ENCODE measurements at places on chromosomes 16 and 17.
A peak's percentile ranks its signal among the peaks of the same experiment; 100 is the strongest.

DNA sequence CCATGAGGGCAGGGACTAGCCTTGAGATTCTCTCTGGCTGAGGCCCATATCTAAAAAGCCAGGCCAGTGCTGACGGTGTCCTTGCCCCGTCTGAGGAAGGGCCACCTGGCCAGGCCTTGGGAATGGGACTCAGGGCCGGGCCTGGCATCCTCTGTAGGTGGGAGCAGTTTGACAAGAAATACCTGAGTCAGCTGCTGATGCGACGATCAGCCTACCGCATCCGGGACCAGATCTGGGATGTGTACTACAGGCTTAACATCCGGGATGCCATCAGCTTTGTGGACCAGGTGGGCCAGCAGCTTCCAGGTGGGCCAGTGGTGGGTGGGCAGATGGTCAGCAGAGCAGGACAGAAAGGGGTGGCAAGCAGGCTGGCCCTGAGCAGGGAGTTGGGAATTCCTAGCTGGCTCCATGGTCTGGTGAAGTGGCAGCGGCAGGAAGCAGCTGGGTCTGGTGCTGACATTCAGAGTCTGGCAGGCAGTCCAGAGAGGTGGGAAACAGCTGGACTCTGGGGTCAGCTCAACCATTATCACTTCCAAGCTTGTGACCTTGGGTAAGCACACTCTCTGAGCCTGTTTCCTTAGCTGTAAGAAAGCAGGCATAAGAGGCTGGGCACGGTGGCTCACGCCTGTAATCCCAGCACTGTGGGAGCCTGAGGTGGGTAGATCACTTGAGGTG is 9.5 kb downstream of the SLC9A5 start:
- no peak for DNase-seq

GRCh38 chr16:49910541-49911071 is 54.7 kb upstream of the ZNF423 start:
- no peak for DNase-seq

DNA sequence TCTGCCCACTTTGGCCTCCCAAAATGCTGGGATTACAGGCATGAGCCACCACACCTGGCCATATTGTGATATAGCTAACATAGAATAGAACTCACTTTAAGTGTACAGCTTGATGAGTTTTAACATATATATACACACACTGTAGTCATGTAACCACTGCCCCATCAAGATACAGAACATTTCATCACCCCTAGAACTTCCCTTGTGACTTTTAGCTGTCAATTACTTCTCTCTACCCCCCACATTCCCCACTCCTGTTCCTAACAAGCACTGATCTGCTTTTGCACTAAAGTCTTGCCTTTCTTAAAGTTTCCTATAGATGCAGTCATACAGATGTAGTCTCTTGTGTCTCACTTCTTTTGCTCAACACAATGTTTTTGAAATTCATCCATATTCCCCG is 93.1 kb downstream of the PITPNC1 start:
- no peak for DNase-seq

DNA sequence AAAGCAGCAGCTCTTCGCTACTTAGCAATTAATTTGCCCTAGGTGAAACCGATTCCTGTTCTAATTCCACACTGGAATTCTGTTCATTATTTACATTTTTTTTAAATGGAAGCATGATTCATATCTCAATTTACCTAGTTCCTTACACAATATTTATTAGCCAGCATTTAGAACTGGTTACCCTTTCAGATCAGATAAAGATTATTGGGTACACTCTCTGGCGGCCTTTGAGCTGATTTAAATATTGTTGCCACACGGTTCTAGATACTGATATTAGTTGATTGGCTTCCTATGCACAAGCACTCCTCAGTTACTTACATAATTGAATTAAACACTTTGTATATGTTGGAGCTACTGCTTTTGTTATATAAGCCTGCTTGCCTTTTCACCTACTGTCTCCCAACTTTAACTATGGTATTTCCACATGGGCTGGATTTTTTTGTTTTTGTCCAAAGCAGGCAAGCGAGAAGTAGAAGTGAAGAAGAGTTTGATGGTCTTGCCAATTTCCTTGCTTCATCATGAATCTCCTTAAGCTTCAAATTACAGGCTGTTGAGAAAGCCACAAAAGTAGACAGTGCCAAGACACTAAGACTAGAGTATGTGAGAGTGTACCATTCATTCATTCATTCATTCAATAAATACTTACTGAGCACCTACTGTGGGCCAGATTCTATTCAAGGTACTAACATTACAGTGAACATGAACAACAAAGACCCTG is 3.9 kb upstream of the ALDH3A2 start:
- no peak for DNase-seq

DNA sequence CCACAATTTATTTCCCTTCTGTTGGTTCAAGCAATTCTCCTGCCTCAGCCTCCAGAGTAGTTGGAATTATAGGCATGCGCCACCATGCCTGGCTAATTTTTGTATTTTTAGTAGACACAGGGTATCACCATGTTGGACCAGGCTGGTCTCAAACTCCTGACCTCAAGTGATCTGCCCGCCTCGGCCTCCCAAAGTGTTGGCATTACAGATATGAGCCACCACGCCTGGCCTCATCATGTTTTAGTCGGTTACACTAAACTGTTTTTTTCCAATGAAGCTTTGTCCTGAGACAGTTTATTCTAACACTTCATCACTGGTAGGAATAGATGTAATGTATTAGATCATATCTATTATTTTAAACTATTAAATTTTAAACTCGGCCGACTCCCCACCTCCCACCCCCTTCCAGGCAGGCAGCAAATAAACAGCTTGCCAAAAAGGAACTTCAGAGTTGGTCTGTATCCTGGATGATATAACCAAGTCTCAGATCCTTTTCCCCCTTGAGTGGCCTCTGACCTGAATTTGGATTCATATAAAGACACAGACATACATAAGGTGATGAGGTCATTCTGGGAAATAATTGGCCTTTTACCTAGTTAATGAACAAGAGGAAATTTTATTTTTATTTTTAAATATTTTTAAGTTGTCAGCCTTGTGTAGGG is 18.4 kb upstream of the CORO6 start:
- no peak for DNase-seq

DNA sequence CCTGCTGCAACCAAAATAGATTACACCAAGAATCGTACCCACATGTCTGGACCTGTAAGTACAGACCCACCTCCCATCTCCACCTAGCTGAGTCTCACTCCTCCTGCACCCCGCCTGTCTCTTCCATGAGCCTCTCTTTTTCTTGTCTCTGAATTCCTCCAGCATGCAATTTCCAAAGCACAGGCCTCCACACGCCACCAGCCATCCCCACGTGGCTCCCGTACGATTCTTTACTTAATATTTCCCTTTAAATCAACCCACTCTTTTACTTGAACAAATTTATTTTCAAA is 1.2 kb downstream of the RPH3AL start:
- no peak for DNase-seq

GRCh38 chr16:24652803-24653202 is 76.6 kb upstream of the TNRC6A start:
- DNase-seq = peak; percentile 31

DNA sequence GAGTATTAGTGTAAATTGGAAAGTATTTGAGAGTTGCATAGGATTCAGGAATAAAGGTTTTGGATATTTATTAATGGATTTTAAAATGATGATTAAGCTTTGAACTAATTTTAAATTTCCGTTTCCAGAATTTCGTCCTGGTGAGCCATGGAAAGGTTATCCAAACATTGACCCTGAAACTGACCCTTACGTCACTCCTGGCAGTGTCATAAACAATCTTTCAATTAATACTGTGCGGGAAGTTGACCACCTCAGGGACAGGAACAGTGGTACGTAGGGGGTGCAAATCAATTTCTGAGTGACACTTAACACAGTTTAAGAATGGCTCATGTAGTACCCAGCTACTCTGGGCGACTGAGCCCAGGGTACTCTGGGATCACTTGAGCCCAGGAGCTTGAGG is 29.1 kb upstream of the SLC5A11 start:
- no peak for DNase-seq

GRCh38 chr16:10253409-10253808 is 71.2 kb upstream of the GRIN2A start:
- no peak for DNase-seq

DNA sequence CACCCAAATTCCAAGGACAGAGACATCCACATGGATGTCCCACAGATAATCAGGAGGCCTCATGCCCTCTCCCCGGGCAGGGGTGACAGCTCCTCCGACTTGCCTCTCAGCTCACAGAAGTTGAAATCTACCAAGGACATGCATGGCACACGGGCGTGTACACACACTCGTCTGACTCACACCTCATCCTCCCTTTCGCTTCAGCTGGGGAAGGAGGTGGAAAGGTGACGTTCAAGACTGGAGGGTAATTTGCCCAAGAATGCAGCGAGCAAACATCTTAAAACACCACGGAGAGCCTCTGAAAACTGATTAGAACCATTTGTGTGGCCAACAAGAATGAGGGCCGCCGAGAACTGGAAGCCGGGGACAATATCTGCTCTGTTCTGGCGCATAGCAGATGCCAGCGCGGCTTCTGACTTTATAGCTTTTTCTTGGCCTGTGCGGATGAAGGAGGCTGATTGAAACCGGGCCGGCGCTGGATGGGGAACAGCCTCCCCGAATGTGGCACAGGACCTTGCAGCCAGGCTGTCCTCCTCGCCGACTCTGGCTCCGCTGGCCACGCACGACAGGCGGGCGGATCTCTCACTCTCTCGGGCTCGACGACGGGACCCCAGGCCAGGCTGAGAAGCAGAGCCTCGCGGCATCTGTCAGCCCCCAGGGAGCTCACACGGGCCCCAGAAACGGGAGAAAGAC is 100.9 kb downstream of the C16orf95 start:
- DNase-seq = no peak

GRCh38 chr17:80621997-80622357 is 77.3 kb downstream of the RPTOR start:
- DNase-seq = no peak

GRCh38 chr17:75011401-75012095 is 922 bp upstream of the MRPL58 start:
- peak; percentile 59 for DNase-seq

DNA sequence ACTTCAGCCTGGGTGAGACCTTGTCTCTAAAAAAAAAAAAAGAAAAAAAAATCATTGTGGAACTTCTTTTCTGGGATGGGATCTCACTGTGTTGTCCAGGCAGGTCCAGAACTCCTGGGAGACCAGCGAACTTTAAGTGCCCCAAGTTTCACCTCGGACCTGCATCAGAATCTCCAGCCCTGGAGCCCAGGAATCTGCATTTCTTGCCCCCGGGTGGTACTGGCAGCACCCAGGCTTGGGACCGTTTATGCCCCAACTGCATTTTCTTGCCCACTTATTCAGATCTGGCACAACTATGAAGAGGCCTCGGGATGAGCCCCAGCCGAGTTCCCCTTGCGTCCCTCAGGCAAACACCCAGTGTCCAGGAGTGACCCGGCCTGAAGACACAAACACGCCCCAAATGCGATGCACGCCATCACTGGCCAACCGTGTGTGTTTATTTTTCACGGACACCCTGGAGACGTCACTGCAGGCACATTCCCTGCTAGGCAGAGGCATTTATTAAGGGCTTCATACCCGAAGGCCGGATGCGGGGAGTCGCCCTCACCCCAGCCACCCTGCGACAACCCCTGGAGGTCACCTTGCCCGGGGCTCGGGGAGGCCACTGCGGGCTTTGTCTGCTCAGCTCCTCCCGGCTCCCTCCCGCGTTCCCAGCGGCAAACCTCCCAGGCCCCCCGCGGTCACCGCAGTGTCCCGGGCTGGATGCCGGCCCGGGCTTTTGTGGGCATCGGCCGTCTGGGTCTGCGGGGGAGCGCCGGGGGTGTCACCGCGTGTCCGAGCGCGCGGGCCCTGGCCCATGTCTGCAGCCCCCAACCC is 684 bp upstream of the SPIRE2 start:
- DNase-seq = peak; percentile 62

DNA sequence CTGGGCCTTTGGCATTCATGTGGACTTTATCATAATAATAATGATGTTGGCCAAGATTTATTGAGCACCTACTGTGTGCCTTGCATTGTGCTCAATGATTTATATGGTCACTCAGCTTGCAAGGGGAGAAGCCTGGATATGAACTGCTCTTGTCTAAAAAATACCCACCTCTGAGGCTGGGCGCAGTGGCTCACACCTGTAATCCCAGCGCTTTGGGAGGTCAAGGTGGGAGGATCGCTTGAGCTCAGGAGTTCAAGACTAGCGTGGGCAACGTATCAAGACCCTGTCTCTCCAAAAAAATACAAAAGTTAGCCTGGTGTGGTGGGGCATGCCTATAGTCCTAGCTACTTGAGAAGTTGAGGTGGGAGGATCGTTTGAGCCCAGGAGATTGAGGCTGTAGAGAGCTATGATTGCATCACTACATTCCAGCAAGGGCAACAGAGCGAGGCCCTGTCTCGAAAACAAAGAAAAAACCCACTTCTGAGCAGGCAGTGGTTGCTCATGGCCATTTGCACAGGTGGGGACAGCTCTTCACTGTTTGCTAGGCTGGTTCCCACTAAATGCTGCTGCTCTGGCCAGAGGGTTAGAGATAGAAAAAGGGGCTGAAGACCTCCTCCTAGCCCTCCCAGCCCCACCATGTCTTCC is 4.3 kb upstream of the ADGRG1 start:
- DNase-seq = peak; percentile 42

GRCh38 chr16:30896889-30897733 is 697 bp downstream of the CTF1 start:
- DNase-seq = peak; percentile 87

DNA sequence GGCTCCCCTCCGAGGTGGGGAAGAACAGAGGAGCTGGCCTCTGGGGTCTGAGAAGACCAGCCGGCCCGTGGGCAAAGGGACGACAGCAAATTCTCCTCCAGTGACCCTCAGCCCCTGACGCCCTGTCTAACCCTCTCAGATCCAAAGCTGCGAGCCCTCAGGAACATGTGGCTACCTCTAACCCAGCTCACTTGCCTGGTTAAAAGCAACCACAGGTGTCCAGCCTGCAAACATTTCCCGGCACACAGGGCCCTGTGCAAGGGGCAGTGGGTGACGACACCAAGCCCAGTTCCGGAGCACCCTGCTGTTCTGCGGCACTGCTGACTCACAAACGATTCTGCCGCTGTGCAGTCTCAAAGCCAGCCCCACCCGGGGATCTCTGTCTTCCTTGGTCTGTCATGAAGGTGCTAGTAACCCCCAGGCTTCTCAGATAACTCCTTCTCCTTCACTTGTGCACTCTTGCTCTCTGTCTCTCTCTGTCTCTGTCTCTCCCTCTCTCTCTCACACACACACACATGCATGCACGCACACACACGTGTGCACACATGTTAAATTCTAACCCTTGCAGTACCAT is 23.0 kb downstream of the WNT3 start:
- DNase-seq = no peak

DNA sequence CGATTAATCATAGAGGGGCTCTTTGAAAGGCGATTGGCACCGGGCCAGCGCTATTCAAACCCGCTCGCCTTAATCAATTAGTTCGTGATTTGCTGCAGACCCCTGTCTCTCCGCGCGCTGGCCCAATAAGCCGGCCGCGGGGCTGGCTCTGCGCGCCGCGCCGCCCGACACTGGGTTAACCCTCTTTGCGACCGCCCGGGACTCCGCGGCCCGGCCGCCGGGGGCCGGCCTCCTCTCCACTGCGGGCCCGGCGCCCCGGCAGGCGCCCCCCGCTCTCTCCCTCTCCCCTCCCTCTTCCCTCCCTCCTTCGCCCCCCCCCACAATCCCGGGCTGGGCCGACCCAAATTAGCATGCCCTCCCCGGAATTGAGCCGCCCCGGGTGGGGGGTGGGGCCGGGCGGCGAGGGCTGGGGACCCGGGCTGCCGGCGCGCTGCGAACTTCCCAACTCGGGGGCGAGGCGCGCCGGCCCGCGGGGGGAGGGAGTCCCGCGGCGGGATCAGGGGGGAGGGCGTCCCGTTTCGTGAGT is 428 bp upstream of the SALL1 start:
- peak; percentile 70 for DNase-seq

- peak; percentile 39 for DNase-seq
These were observed 260.1 kb downstream of the IRX3 start for GRCh38 chr16:54026456-54026855.

- DNase-seq = no peak
These were observed 159.5 kb downstream of the CCDC182 start for GRCh38 chr17:57585341-57586195.
